Activated CD4-positive, alpha-beta memory T cell treated with anti-CD3 and anti-CD28 coated beads, Interleukin-2, amount 10 ng/mL, durations not matched to agents 7 days and 5 days (primary cell): ENCODE measurements at places on chromosomes 13 and 19. TPM values are rescaled to one million over a fixed set of nuclear protein-coding genes. Genes with fewer than 3 reads are reported as not detected.

RASA3 gene
- total RNA-seq, result 97.2 TPM

ELANE gene
- not detected for total RNA-seq

CRB3 gene
- total RNA-seq, result 0.63 TPM

SHISA7 gene
- total RNA-seq, result not detected

WDR88 gene
- not detected for total RNA-seq

PRKCG gene
- not detected for total RNA-seq

ATXN8OS gene
- total RNA-seq, result not detected

TEX29 gene
- total RNA-seq, result 0.93 TPM

LRRC63 gene
- total RNA-seq, result 1.1 TPM

LGALS14 gene
- 0.90 TPM for total RNA-seq

VSTM1 gene
- not detected for total RNA-seq

XAB2 gene
- total RNA-seq, result 48.5 TPM

LIG1 gene
- total RNA-seq, result 146 TPM

PLK5 gene
- not detected for total RNA-seq
